H9 (cell line): ENCODE measurements at places on chromosomes 12 and 14. TPM values are rescaled to one million over a fixed set of nuclear protein-coding genes. Genes with fewer than 3 reads are reported as not detected.

DNA sequence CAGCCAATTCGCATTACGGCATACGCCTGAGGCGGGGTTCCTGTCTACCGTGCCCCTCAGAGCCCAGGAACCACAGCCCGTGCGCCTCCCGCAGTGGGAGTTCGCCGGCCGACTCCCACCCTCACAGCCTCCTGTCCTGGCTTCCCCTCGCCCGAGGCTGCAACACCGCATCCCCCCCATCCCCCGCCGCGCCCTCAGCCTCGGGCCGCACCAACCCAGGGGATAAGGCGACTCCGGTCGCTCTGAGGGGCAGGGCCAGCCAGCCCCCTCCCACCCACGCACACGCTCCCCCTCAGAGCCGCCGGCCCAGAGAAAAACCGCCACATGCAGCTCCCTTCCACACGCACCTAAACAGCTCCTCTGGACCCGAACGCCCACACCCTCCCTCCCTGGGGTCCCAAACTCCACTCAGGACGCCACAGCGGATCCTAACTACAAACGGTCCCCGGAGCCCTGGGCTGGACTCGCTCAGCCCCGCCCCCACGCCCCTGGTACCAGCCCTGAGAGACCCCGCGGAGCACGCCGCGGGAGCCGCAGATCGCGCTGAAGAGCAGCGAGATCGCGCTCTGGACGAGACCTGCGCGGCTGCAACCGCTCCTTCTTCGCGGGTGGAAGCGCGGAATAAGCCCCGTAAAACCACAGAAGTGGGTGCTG, at the start of gene C14orf39:
Gene C14orf39 (minus strand): TSS at position 466 of the 654 bp plus-strand sequence. CDS start 985 bp downstream, outside the sequence.
- H3K27ac ChIP-seq = no peak within 1 kb of the TSS
- H3K27me3 ChIP-seq = no peaks in the 10 kb centered on the region; the same call in 1 of the 2 replicates
- H3K4me1 ChIP-seq = no peaks in the 10 kb centered on the region
- peak within 1 kb of the TSS; percentile 86 for H3K4me3 ChIP-seq
- DNase-seq = peak; percentile 71
- peaks cover 2% of the 10 kb centered on the region; the same call in 1 of the 2 replicates for H3K36me3 ChIP-seq

DNA sequence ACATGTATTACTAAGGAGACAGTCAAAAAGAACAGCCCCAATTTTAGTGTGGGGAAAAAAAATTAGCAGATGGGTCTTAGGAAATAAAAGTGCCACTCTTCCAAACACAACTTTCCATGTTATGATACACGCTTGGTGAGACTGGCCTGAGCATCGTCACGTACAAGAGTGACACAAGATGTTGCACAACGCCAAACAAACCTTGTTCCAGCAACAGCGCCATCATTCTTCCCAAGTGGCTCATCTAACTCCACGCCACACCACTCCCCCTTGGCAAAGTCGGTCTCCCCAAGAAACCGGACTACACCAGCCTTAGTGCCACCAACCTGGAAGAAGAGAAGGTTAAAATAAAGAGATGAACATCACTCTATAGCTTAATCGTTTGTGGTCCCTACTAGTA, 58.7 kb downstream of the CLIP1 start:
- no peak overlapping the region for H3K4me3 ChIP-seq
- H3K27ac ChIP-seq = no peak overlapping the region
- H3K27me3 ChIP-seq = no peaks in the 10 kb centered on the region
- H3K4me1 ChIP-seq = peaks cover 2% of the 10 kb centered on the region; the same call in 1 of the 2 replicates
- peaks cover 6% of the 10 kb centered on the region; the same call in 2 of the 3 replicates for H3K36me3 ChIP-seq
- no peak for DNase-seq

- no peak overlapping the region for H3K27ac ChIP-seq
- H3K4me3 ChIP-seq = no peak overlapping the region
- no peak for DNase-seq
- peaks cover 79% of the 10 kb centered on the region for H3K36me3 ChIP-seq
- no peaks in the 10 kb centered on the region for H3K4me1 ChIP-seq
- no peaks in the 10 kb centered on the region for H3K27me3 ChIP-seq
Observed at GRCh38 chr14:39050389-39050788, 52.6 kb downstream of the SEC23A start.

DNA sequence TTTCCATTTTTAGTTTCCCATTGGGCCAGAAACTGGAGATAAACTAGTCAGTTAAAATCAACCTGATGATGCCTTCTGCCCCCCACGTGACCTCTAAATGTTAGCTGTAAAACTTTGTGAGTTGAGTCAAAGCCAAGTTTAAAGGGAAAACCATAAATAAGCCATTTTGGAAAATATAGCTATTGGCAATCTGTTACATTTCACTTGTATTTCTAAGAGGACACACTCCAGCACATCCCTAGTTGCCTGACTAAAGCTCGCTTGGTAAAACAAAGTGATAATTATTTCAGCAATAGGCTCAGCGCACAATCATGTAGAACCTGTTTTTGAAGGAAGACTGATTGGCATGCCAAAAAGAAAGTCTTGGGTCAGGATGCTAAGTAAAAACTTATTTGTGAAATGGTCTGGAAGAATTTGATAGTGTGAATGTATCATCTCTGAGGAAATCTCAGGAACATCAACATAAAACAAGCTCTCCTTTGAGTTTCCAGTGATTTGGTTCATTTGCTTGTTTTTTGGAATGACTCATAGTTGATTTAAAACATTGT, 49.2 kb upstream of the AEBP2 start:
- H3K27ac ChIP-seq = no peak overlapping the region
- DNase-seq = no peak
- no peaks in the 10 kb centered on the region for H3K4me1 ChIP-seq
- peaks cover 5% of the 10 kb centered on the region for H3K36me3 ChIP-seq
- H3K4me3 ChIP-seq = no peak overlapping the region
- no peaks in the 10 kb centered on the region; the same call in 1 of the 2 replicates for H3K27me3 ChIP-seq

DNA sequence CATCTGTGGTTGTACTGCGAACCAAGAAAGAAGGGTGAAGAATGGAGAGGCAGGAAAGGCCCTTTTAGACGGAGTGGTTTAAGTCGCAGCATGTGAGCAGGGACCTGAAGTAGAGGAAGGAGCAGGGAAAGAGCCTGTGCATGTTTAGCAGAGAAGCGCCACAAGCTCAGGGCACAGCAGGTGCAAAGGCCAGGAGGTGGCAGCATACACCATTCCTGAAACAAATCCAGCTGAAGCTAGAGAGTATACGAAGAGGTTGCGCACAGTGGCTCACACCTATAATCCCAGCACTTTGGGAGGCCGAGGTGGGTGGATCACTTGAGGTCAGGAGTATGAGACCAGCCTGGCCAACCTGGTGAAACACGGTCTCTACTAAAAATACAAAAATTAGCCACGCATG, 49.9 kb downstream of the HELB start:
- no peak overlapping the region for H3K4me3 ChIP-seq
- DNase-seq = peak; percentile 91
- H3K27ac ChIP-seq = no peak overlapping the region
- peaks cover 4% of the 10 kb centered on the region for H3K36me3 ChIP-seq
- peaks cover 3% of the 10 kb centered on the region; the same call in 1 of the 2 replicates for H3K4me1 ChIP-seq

DNA sequence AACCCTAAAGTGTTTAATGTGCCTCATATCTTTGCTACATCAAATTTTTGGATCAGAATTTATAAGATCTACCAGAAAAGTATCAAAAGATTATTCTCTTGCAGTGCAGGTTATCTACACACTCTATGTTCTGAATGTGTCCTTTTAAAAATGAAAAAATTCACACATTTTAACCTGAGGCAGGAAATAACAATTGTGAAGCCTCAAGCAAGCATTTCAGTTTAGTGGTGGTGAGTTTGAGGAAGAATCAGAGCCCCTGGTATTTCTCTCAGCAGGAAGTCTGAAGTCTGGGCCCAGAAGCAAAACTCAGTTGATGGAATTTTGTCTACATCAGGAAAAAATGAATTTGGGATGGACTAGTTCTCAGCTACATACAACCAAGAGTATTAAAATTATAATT, 137.0 kb upstream of the PZP start:
- no peak overlapping the region for H3K27ac ChIP-seq
- H3K36me3 ChIP-seq = peaks cover 10% of the 10 kb centered on the region; the same call in 2 of the 3 replicates
- H3K27me3 ChIP-seq = no peaks in the 10 kb centered on the region
- no peak overlapping the region for H3K4me3 ChIP-seq
- DNase-seq = no peak

DNA sequence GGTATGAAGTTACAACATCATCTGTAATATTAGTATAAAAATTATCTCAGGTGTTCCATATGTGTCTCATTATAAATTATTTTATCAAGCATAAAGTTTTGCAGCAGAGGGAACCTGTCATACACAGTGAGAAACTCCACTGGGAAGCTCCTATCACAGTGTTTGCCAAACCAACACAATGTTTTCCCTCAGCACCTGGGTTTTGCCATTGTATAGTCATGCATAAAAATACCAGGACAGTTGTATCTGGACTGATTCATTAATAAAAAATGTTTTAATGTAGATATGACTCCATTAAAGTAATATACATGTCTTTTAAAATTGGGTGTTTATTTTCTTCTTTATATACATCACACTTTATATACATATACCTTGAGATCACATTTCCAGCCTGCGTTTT, 56.6 kb downstream of the METTL25 start:
- no peak for DNase-seq
- no peak overlapping the region for H3K27ac ChIP-seq
- no peaks in the 10 kb centered on the region for H3K27me3 ChIP-seq
- peaks cover 3% of the 10 kb centered on the region; the same call in 1 of the 2 replicates for H3K36me3 ChIP-seq

DNA sequence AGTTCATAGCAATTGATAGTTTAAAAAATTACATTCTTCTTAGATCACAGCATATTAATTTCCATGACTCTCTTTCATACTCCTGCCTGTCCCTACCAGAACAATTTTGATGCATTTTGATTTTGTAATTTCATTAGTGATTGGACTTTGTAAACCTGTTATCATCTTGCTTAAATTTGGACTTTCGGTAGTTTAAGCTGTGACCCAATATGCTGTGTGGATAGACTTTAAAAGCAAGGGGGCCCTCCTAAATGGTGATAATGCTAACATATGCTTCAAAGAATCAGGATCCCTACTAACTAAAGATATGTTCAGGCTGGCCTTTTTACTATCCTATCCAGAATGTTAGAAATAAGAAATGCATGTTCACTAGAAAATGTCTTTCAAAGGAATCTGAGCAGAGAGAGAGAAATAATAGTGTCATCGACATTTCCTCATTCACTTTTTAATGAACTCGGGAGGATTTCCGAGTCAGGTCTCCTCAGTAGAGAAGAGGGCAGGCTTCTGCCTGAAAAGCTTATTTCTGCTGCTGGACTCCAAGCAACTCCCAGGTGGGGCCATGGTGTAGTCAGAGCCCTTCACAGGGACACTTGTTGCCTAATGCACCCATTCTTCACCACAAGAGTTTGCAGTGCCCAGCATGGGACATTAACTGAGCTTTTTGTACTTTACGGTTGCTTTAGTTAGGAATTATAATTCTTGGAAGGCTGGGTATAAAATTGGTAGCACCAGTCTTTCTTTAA, 16.7 kb downstream of the SLC38A4 start:
- H3K36me3 ChIP-seq = no peaks in the 10 kb centered on the region
- no peaks in the 10 kb centered on the region for H3K27me3 ChIP-seq
- no peak for DNase-seq
- 0 out of 2 replicates have a peak, but pooled peaks cover 4% of the 10 kb centered on the region for H3K4me1 ChIP-seq

- H3K4me1 ChIP-seq = no peaks in the 10 kb centered on the region
- no peak for DNase-seq
Observed at GRCh38 chr14:59664741-59665140, 88.1 kb upstream of the CCDC175 start.

DNA sequence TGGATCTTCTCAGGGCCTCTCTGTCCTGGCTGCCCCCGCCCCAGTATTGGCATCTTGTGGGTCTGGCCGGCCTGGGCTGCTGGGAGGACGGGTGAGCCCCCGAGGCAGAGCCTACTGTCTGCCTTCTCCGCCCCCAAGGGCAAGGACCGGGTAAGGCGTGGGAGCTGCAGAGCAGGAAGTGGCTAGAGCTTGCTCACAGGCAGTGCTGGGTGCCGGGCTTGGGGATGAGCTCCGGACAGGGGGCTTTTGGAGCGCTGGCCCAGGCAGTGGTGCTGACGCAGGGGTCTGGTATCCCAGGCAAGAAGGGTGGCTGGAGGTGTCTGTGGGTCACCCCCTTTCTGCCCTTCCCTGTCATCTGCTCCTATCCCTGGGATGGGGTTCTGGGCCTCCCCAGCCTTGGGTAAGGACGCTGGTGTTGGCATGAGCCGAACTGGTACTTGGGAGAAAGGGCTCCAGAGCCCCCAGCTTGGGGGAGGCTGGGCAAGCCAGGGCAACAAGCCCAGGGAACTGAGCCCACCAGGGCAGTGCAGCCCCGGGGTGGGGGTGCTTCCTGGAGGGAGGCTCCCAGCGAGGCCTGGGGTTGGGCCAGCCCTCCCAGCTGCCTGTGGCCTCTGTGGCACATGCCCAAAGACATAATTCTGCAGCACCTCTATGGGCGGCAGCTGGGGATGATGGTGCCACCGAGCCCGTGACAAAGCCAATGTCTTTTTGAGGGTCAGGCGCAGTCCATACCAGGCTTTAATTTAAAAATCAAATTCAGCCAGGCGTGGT, 126.3 kb downstream of the KIF26A start:
- H3K27ac ChIP-seq = no peak overlapping the region
- no peaks in the 10 kb centered on the region; the same call in 1 of the 2 replicates for H3K36me3 ChIP-seq
- peak; percentile 26 for DNase-seq
- no peaks in the 10 kb centered on the region for H3K27me3 ChIP-seq

DNA sequence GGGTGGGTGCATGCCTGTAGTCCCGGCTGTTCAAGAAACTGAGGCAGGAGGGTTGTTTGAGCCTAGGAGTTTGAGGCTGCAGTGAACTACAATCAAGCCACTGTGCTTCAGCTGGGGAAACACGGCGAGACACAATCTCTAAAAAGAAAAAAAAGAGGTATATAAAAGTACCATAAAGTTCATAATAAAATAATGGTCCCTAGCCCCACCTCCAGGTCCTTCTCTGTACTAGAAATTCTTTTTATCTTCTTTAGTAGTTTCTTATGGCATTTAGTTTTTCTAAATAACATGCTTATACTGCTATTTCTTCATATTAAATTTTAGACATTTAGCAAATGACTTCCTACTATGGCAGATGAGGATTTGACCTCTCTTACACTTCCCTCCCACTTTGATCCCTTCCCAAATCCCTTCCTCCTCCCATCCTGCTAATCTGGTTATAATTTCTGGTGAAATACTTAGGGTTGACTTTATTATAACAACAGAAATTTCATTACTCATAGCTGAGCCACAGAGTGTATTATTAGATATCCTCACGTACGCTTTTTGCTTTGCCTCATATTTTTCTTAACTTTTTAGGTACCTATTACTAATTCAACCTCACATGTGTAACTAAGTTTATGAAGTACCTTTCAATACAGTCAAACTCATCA, 94.7 kb downstream of the SLC41A2 start:
- H3K4me1 ChIP-seq = no peaks in the 10 kb centered on the region; the same call in 1 of the 2 replicates
- H3K4me3 ChIP-seq = no peak overlapping the region
- no peak for DNase-seq
- no peaks in the 10 kb centered on the region for H3K27me3 ChIP-seq
- H3K27ac ChIP-seq = no peak overlapping the region

DNA sequence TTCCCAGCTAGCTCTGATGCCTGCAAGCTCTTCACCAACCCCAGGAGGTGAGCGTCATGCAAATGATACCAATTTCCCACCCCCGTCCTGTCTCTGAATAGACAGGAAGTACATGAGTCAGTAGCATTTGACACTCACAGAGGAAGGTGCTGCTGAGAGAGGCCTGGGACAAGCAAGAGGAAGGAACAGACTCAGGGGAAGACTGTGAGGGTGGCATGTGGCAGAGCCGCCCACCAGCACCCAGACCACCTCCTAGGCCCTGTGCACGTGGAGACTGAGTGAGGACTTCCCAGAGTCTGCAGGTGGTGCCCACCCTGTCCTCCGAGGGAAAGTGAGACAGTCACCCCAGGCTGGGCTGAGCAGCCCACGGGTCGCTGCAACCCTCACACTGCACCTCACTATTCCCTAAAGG, 199.5 kb upstream of the SFSWAP start:
- H3K4me3 ChIP-seq = no peak overlapping the region
- no peaks in the 10 kb centered on the region for H3K36me3 ChIP-seq
- no peaks in the 10 kb centered on the region for H3K27me3 ChIP-seq
- peak; percentile 58 for DNase-seq

TCL1B gene
- 3.6 and 3.8 TPM in 2 replicates for total RNA-seq

PLA2G1B gene
- not detected in 2 replicates for total RNA-seq

DCN gene
- not detected in 2 replicates for total RNA-seq
